Activated effector memory CD4-positive, alpha-beta T cell treated with anti-CD3 and anti-CD28 coated beads, Interleukin-2, amount 50 U/mL, for 16 hours (primary cell): ENCODE measurements at places on chromosomes 7 and 10.

GRCh38 chr7:29567174-29567573, 3.5 kb downstream of the PRR15 start:
- DNase-seq = no peak

DNA sequence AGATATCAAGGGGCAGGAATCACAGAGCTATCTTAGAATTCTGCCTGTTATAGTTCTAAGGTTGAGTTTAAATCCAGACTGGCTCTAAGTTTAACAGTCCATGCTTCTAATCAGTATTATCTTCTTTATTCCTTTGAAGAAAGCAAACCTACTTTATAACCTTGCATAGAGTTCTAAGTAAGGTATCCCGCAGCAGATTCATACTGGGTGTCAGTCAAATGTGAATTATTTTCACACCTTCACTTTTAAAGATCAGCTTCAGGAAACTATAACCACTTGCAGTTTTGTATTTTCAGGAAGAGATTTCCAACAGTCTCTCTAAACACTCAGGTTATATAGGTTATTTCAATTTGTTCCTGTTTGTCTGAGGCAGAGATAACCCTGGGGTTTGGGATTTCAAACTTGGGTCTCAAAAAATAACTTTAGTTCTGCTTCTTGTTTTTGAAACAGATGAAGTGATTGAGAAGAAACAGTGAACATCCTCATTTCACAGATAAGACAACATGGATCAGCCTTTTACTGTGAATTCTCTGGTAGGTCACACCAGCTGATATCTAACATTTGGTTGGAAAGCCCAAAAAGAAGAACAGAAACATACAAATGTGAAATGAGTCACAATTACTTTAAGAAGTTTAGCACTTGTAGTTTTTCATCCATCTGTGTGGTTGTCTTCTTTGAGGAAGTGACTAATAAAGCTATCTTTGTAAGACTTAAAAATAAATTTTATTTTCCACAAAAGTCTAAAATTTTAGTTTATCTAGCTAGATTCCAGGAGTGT, 21.4 kb downstream of the STAMBPL1 start:
- no peak for DNase-seq

GRCh38 chr7:20395104-20395503, 64.4 kb downstream of the ITGB8 start:
- DNase-seq = no peak

GRCh38 chr7:127584648-127585043, 750 bp downstream of the GCC1 start:
- DNase-seq = no peak

DNA sequence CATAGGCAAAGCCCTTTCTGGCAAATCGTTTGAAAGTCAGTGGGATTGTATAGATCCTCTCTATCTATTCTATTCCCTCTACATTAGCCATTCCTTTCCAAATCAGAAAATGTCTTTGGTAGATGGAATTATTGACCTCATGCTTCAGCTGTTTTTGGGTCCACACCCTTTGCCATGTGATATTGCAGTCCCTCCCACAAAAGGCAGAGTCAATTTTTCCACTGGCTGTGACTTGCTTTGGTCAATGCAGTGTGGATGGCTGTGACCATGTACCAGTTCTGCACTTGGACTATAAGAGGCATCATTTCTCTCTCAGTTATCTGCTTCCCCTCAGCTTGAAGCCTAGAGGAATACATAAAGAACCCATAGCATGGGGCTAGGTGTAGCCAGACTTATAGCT, 332.9 kb downstream of the PTEN start:
- DNase-seq = no peak

- no peak for DNase-seq
Measured at GRCh38 chr7:64515330-64515729, 47.5 kb downstream of the ZNF680 start.

DNA sequence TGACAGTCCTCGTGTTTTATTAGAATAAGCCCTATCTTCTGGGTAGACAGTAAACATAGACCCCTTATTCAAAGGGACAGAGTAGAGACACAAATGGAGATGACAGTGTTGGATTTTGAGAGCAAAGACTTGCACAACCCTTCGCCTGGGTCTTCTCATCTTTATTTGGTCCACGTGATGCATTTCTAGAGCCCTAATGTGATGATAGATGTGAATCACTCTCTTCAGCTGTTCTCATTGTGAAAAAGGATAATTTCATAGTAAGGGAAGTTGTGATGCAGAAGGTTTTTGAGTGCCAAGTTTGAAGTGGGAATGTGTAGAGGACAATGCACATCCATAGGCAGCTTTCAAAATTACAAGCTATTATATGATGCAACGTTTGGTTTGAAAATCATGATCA, 86.3 kb downstream of the CREB5 start:
- DNase-seq = no peak

DNA sequence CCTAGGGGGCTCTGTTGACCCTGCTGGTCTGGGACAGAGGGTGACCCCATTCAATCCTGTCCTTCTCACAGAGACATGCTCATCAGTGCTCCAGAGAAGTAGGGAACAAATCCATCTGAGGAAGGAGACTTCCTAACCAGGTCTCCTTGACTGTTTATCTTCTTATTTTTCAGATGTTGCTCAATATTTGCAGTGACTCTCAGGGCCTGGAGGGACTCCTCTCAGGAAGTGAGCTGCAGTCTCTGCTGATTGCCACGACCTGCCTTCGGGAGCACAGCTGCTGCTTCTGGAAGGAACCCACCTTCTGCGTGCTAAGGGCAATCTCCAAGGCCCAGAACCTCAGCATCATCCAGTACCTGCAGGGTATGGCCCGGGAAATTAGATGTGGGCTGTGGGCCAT, 41.0 kb downstream of the WDFY4 start:
- DNase-seq = no peak

DNA sequence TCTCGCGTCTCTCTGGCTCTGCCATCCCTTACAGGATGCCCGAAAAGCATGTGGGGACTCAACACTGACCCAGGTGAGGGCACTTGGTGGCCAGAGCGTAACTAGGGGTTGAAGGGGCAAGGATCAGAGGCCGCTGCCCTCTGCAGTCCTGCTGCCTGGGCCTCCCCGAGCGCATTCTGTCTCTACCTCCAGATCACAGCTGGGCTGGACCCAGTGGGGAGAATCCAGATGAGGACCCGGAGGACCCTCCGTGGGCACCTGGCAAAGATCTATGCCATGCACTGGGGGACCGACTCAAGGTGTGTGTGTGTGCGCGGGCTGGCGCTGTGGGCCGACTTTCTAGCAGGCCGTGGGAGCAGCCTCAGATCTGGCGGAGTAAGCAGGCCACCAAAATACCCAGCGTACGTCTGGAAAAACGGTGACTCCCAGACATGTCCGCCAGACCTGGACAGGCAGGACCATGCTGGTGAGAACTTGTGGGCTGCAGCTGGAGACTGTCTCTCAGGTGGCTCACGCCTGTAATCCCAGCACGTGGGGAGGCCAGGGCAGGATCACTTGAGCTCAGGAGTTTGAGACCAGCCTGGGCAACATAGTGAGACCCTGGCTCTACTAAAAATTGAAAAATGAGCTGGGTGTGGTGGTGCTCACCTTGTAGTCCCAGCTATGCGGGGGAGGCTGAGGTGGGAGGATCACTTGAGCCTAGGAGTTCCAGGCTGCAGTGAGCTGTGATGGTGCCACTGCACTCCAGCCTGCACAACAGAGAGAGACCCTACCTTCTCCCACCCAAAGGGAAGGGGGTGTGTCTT, 3.2 kb downstream of the GNB2 start:
- no peak for DNase-seq

DNA sequence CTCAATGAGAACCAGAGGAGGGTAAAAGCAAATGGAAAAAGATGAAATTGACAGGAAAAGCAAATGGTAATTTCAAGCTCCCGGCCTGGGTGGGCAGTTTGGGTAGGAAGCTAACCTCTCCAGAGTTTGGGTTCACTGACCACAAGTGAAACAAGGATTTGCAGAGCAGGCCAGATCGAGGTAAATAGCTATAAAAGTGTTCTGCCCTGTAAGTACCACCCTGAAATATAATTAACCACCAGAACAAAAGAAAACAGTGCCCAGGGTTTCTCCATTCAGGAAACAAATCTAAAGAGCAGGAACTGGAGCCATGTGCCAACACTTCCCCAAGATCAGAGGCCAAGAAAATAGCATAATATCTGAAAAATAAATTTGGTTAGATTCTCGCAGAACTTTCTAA, 276.7 kb upstream of the MEOX2 start:
- no peak for DNase-seq

DNA sequence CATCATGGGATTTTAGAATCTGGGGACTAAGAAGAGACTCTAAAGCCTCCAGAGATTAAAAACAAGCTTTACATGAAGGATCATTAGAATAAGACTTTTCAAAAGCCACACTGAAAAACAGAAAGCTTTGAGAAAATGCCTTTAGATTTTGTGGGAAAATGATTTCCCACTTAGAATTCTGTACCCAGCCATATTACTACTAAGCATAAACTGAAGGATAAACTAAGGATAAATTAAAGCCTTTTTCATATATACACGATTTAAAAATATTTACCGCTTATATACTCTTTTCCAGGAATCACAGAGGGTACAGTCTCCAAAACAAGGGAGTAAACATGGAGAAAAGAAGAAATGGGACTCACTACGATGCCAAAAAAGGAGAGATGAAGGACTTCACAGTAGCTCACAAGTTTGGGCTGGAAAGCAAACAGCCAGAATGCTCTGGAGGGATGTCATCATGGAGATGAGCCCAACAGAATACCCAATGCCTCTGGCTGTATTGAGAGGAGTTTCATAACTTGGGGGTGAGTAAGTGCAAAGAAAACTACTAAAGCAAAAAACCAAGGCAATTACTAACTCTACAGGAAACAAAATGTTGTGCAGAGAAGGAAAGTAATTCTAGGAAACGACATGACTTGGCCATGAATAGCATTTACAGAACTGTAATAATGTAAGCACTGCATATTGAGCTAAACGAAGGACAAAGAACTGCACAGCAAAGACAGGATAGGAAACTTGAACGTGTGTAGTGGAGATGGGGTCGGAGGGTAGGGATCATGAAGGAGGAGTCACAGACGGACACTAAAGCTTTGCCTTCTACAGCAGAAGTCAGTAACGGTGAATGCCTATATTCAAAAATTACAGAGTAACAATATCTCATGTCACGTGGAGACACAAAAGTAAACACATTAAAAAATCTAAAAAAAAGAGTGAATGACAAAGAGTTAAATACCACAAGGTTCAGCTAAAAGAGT, 61.4 kb upstream of the ASAH2 start:
- DNase-seq = no peak

DNA sequence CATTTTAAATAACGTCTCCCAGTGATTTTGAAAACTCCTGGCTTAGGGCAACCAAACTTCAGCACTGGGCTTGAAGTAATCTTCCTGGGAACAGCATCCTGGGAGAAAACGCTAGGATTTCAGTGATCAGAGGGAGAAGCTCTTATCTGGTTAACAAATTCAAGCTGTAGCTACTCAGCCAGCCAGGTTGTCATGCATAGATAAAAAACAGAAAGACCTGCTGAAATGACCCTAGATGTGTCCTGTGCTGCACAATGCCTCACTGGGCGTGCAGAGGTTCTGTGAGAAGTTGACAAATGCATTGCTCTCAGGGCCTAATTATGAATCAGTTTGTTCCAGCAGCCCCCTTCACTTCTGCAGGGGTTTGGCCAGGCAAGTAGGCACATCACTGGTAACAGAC, 68.9 kb upstream of the CHCHD3 start:
- no peak for DNase-seq

DNA sequence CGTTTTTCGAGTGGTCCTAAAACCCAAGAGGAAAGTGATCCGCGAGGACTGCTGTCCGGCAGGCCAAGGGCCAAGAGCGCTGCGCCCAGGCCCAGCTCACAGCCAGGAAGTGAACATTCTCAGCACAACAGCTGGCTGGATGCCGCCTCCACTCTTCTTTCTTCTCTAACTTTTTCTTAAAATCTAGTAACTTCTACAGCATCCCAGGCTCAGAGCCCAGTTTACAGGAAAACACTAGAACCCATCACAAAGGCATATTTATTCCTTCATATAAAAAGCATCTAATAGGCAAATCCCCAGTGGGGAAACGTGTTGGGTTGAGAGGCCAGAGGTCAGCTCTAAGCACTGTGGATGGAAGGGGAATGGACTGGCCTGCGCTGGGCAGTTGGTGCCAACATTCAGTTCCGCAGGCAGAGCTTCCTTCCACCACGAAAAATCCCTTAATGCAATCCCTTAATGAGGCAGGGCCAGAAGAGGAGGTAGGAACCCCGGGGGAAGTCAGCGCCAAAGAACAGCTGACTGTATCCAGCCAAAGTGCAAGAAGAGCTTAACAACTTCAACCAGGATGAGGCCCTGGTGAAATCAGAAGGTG, 74.8 kb downstream of the ZRANB1 start:
- no peak for DNase-seq

DNA sequence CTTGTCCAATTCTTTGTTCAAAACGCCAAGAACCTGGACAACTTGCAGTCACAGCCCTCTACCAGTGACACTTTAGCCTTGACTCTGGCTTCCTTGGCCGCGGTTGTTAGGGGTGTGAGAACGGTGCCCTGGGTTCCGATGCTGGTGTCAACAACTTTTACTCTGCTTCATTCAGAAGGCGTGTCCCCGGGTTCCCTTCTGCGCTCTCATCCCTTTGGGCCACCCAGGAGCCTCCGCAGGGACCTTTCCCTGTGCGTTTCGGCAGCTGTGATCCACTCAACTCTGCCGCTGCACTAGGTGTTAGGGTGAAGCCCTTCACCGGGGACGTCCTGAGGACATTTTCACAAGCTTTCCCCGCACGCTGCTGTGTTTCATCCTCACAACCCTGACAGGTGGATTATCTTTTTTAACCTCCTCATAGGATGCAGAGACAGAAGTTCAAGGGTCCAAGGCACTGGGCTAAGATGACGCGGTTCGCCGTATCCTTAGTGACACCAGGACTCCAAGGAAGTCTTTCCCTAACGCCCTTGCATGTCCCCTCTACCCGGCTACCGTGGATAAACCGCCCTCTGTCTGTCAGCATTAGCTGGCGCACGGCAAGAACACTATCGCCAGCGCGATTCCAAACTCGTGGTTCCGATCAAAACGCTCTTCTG, 133.5 kb upstream of the SHH start:
- no peak for DNase-seq

DNA sequence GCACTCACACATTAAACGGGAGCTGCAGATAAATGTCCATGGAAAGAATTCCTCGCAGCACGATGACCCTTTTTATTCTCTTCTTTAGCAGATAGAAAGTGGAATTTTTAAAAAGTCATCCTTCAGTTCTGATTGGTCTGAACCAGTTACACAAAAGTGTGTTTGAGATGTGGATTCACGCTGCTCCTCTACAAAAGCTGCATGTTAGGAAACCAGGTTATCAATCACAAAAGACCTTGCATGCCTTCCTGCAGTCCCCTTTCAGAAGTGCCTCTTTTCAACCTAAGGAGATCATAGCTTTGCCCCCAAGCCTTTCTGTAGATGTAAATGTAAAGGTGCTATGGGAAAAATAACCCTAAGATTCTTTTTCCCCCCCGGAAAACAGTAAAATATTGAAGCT, 299.7 kb downstream of the PLXDC2 start:
- DNase-seq = no peak
